Vagina (tissue), 2 donors: ENCODE measurements at places on chromosomes 2 and 18. TPM values are rescaled to one million over a fixed set of nuclear protein-coding genes. Genes with fewer than 3 reads are reported as not detected.

SUCLG1 gene
- 63.8 TPM for total RNA-seq

MTERF4 gene
- 30.2 TPM for total RNA-seq

CAPN14 gene
- total RNA-seq: 4.7 TPM

LCT gene
- total RNA-seq: not detected

TBR1 gene
- not detected for total RNA-seq

PAX3 gene
- not detected for total RNA-seq

PIKFYVE gene
- 18.7 TPM for total RNA-seq

GKN1 gene
- total RNA-seq: not detected

COBLL1 gene
- 79.6 TPM for total RNA-seq
